ENCODE measurements at places on chromosomes 2 and 18.

DNA sequence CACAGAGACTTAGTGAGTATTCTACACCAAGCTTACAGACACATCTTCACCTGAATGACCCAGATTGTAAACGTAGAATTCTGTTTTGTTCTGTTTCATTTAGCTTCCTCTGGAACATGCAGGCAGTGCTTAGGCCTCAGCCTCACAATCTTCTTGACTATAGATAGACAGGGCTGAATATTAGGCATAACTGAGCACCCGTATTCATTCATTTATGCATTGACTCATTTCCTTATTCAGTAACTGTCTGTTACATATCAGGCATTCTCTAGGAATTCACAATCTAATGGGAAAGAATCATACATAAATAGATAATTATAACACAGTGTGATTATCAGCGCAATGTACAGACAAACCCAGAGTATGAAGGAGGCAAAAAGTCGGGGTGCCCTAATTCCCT, 124.9 kb upstream of the ETAA1 start:
- DNase-seq = no peak

DNA sequence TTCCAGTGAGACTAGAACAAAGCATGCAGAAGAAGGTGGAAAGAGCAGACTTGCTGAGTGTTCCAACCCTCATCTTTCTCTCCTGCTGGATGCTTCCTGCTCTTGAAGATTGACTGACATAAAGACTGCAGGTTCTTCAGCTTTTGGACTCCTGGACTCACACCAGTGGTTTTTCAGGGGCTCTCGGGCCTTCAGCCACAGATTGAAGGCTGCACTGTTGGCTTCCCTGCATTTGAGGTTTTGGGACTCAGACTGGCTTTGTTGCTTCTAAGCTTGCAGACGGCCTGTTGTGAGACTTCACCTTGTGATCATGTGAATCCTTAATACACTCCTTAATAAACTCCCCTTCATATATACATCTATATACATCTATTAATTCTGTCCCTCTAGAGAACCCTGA, 20.4 kb downstream of the VRK2 start:
- no peak for DNase-seq

DNA sequence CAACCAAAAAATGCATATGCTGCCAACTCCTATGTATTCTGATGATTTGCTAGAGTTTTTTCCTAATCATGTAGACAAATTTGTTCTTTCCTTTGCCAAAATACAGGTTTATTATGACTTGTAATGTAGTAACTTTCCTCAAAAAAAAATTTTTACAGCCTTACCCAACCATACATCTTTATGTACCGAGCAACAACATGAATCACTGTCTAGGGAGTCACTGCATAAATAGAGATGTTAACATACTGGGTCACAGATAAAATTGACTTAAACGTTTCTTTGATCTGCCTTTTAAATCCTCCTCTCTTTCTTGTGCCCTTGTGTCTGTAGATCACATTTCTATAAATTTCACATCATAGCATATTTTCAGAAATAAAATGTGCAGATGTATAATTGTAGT, 143.6 kb downstream of the MBD2 start:
- no peak for DNase-seq

DNA sequence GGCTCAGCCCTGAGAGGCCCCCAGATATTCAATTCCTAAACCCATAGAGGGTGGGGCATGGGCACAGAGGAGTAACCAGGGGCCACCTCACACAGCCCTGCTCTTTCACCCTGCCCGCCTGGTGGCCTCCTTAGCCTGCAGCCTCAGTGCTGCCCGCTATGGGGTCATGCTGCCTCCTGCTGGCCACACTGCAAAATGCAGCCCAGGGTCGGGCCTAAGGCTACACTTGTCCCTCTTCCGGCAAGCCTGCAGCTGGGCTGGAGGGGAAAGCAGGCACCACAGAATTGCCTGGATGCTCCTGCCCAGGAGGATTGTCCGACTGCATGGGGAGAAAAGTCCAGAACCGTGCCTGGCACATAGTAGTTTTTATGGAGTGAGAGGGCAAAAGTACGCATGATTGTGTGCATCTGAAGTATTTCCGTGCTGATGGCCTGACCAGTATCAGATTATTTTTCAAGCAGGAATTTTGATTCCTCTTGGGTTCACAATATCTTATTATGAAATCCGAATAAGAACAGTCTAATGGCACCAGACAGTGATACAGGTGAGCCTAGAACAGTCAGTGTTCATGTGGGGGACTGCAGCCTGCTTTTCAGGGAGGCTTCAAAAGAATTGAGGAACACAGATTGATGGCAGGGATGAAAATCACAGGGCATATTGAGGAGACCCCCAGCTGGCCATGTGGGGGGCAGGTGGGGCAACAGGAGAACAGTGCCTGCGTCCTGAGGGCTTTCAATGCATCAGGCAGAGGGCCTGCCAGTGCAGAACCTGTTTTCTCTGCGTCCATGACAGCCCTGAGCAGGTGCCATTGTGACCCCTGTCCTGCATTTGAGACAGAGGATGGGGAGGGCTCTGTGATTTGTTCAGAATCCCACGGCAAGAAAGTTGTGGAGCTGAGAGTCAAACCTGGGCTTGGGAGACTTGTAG, 51.2 kb upstream of the ALPP start:
- peak; percentile 82 for DNase-seq

DNA sequence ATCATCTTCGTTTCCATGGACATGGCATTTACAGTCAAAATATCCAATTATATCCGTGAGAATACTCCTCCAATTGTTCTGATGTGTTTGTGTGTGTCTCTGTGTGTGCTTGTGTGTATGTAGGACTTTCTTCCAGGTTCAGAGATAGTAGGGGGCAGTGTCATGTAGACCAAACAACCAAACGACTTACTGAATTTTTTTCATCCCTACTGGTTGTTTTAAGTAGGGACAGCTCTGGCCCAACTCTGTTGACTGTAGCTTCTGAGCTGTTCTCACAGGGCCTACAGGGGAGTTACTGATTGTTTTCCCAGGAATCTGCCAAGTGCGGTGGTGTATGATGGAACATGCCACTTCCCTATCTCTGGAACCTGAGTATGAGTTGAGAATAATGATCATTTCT, 69.6 kb downstream of the ETAA1 start:
- no peak for DNase-seq

DNA sequence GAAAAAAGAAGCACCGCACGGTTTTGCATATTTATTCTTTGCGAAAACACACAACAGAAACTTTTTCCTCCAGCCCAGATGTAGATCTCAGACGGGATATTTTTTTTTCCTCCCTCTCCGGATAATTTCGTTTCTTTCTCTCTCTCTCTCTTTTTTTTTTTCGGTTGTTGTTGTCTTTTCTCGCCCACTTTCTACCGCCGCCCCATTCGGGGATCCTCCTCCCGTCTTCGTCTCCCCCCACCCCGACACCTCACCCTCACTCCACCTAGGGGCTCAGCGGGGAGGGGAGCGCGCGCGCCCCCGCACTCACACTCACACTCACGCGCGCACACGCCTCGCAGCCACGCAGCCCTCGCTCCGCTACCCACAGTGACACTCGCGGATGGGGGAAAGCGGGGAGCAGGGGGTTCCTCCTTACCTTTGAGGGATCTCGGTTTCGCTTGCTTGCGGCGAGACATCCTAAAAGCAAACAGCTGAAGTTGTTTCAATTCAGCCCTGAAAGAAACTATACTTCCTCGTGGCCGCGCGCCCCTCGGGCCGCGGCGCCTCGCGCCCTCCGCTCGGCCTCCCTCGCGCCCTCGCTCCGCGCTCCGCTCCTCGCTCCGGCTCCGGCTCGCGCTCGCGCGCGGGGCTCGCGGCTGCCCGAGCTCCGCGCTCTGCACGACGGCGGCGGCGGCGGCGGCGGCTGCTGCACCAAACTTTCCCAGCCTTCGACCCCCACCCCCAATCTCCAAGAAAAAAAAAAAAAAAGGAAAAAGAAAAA, 1.3 kb downstream of the ZNF521 start:
- DNase-seq = no peak
